ENCODE measurements at places on chromosomes 16 and 17.

DNA sequence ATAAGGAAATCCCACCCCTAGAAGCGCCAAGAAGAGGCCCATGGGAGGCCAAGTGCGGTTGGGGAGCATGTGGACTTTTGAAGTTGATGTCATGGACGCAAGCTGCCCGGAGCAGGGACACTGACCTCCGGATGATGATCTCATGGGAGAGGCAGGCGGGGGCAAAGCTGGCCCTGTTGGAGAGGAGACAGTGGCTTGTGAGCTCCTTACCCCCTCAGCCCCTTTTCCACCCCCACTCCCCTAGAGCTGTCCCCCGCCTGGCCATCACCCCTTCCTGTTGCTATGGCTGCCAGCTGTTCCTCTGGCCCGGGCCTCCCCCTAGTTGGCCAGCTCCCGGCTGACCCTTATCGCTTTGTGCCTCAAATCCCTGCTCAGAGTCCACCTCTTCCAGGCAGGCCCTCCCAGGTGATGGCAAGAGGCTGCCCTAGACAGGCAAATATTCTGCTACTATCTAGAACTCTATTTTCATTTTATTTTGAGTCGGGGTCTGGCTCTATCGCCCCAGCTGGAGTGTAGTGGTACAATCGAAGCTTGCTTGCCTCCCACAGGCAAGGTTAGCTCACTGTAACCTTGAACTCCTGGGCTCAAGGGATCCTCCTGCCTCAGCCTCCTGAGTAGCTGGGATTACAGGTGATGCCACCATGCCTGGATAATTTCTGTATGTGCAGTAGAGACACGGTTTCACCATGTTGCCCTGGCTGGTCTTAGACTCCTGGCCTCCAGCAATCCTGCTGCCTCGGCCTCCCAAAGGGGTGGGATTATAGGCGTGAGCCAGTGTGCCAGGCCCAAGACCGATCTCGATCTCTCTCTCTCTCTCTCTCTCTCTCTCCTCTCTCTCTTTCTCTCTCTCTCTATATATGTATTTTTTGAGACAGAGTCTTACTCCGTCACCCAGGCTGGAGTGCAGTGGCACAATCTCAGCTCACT is 6.6 kb downstream of the NOTUM start:
- no peak for DNase-seq

DNA sequence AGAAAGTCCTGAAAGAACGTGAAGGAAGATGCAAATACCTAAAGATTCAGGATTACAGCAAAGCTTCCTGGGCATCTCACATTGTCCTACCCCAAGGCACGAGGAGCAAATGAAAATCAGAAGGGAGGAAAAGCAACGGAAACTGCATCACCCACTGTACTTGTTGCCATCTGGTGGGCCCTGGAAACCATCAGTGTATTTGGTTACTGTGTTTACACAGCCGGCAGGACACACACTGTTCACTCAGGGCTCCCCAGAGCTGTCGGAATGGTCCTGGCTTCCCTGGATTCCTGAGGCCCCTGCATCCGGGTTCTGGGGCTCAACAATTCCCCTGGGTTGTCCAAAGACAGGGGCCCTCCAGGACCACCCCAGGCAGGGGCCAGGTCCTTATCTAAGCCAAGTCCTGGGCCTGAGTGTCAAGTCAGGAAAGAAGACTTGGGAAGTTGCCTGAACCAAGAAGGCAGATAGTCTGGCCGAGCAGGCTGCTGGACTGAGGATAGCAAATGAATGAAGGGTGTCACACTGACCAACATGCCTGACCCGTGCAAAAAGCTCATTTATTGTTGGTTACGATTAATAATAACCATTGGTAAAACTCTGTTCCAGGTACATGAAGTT is 52.8 kb downstream of the SOX9 start:
- no peak for DNase-seq

GRCh38 chr17:15350777-15351477 is 9.5 kb upstream of the TEKT3 start:
- DNase-seq, result peak; percentile 89

DNA sequence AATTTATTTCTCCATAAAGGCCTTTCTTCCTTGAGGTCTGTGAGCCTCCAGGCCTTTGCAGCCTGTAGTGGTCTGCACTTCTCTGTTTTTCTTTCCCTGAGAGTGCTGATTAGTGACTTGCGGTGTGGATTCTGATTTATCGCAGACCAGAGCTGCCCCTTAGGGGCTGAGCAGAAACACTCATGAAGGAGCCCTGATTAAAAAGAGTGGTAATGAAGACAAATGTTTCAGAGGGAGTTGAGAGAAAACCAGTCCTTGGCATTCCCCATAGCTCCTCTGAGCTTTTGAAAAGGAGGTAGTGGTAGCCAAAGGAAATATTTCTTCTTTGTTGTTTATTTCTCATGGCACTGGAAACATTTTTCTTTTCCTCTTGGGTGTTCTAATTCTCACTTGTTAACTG is 268.1 kb upstream of the TBX2 start:
- no peak for DNase-seq

DNA sequence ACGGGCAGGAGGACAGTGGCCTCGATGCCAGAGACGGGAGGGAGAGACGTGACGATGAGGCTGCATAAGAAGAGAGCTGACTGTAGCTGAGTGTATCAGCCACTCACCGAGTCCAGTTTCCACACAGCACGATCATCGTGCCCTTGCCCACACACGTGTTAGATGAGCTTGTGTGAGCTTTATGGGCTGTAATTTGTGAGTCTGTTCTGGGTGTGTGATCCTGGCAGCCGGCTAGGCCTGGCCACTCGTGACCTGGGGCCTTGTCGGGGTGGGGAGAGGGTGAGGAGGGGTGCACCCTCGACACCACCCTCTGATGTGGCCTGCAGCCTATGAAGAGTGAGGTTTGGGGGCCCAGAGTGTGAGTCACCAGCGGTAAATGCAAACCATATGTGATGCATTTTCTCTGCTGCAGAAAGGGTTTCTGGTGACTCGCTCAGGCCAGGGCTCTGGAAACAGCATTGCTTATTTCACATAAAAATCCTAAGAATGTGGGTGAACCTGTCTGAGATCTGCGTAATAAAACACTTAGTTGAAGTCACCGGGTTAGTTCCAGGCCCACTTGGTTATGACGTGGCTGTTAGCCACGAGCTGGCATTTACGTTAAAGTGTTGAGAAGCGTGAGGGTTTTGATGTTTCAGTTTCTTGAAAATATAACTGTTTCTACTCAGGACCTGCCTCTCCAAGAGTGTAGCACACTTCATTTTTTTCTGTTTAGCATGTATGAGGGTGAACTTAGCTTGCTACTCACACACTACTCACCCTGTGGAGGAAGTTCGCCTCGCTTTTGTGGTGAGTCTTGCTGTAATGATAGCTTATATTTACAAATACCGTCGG is 4.2 kb downstream of the METRNL start:
- peak; percentile 97 for DNase-seq

DNA sequence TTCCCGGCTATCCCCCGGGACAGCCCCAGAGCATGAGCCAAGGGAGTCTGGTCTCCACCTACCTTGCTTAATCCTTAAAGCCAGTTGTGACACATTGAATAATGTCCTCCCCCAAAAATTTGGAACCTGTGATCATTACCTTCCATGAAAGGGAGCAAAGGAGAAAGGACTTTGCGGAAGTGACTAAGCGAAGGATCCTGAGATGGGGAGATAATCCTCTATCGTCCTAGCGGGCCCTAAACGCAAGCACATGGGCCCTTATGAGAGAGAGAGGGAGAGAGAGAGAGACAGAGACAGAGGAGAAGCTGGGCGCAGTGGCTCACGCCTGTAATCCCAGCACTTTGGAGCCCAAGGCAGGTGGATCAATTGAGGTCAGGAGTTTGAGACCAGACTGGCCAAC is 9.5 kb downstream of the SPPL2C start:
- DNase-seq, result no peak

DNA sequence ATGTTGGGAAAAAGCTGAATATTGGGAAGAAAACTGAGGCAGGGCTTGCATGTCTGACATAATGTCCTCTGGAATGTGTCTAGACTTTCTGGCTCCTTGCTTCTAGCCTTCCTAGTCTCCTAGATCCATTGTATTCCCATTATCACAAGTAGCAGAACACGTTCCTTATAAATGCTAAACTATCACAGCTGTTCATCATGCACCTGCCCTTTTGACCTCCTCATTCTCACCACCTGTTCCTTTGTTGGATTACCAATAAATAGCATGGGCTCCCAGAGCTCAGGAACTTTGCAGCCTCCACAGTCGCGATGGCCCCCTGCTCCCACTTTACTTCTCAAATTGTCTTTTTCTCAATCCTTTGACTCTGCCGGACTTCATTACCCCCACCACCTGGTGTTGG is 49.7 kb downstream of the ACSM1 start:
- DNase-seq, result no peak

DNA sequence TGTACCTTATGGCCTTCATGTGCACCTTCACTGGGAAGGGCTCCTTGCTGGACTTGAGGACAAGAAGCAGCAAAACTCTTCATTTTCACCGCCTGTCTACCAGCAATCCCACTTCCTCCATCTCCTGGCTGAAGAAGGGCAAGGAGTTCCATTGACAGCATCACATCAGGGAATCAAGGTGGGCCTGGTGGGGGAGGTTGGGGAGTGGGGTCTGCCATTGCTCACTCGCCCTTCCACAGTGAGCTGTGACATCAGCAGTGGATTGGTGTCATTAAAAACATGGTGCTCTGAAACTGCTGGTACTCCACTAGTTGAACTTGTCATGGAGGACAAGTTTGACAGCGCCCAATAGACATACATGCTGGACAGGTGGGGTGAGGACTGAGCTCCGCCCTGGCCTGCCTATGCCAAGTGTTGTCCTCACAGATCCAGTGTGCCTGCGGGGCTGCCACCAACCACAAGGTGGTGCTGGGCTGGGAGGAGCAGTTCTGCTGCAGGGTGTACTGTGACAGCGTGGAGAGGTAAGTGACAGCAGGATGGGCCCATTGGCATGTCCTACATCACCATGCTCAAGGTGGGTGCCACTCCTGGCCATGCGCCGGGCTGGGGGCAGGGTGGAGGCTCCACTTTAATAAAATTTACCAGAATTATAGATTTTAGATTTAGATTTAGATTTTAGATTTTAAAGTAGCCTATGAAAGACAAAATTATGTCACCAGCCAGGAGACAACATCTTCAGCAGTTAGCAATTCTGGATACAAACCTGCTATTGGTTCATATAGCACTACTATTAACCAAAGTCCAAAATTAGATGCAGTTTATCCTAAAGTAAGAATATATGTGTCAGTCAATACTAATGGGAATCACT is 1729.1 kb downstream of the TP53TG3F start:
- DNase-seq, result no peak

- DNase-seq, result no peak
These were observed 578 bp downstream of the AOC2 start for GRCh38 chr17:42844761-42845555.

DNA sequence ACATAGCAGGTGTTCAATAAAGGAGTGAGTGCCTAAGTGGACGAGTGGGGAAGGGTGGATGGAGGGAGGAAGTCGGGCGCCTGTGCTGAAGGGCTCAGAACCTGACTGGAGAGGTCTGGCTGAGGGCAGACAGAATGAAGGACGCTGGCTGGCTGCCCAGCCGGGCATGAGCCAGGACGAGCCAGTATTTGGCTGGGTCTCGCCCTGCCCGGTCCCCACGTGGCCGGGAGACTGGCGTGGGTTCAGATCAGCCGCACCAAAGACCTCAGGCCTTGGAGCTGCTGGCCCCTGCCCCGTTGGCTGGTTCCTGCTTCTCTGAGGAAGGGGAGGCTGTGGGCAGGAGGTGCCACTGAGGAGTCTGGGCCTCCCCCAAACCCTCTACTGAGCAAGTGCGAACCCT is 79.8 kb downstream of the ENGASE start:
- no peak for DNase-seq

- DNase-seq, result no peak
These were observed 9.2 kb upstream of the SERPINF1 start for GRCh38 chr17:1752425-1753262.

DNA sequence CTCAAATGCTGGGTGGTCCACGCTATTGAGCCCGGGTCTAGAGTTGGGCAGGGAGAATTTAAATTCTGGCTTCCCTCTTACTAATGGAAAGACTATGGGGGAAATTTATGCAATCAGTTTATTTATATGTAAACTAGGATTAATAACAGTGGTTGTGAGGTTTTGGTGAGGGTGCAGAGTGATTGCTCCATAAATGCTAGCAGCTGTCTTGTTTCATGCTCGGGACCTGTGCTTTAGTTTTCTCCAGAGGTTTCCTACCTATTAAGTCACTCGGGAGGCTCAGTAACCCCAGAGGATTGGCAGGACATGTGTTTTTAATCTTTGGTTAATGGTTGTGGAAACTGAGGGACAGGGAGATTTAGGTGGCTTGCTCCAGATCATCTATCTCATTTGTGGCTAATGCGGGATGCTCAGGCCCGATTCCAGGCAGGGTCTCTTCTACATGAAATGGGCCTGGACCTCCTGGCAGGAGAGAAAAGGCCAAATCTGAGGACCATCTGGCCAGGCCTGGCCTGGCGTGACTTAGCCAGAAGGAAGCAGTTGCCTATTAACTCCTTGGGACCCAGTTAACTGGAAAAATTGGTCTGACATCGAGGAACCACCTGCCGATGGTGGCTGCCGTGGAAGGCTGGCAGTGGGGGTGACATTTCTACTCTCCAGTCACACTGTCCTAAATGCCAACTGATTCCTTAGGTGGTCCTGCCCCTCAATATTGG is 2.1 kb downstream of the PRCD start:
- peak; percentile 62 for DNase-seq

DNA sequence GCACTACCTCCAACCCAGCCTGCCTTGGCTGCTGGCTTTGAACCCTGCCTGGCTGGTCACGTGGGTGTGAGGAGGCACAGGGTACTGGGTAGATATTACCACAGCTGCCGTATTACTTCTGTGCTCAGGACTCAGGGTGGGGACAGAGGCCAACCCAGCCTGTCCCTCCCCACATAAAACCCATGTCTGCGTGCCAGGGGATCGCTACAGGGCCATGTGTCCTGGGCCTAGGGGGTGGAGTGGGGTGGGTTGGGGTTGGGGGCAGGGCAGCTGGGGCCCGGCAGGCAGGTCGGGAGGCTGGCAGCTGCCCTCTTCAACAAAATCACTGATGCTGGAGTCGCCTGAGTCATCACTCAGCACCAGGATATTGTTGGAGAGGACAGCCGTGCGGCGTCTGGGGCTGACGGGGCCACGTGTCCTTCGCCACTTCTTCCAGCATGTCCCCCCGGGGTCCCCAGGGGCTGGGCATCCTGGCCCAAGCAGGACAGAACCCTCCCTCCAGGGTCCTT is 39.7 kb upstream of the PVALEF start:
- no peak for DNase-seq

GRCh38 chr16:88348377-88349152 is 34.2 kb upstream of the ZNF469 start:
- no peak for DNase-seq

Data from fibroblast of villous mesenchyme (primary cell).